Hypothalamus (tissue), 51 donors: ENCODE measurements at places on chromosomes 3 and 15.

- no peak for DNase-seq
These were observed 1.8 kb upstream of the CSPG5 start for GRCh38 chr3:47580481-47580880.

- DNase-seq, result peak; percentile 63
These were observed 843 bp downstream of the GLCE start for GRCh38 chr15:69161079-69161877.

- no peak for DNase-seq
These were observed 62.9 kb upstream of the GCNT3 start for GRCh38 chr15:59548501-59549226.

DNA sequence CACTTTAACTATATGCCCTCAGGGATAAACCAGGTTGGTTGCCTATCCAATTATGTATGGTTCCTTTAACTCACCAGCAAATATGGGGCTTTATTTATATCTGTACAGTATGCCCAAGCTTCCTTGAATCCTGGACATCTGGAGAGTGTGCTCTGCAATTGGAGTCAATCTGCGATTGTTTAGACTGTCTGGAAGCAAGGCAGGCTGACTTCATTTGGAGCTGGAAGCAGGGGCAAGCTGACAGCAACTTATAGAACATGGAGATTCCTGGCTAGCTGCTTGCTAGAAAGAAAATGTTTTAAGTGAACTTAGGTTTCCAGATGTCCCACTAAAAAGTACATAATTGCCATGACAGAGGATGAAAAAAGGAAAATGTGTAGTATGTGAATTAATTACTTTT is 63.7 kb upstream of the TPRG1 start:
- DNase-seq, result no peak

- no peak for DNase-seq
These were observed 29.8 kb downstream of the DUOX2 start for GRCh38 chr15:45084163-45084562.

DNA sequence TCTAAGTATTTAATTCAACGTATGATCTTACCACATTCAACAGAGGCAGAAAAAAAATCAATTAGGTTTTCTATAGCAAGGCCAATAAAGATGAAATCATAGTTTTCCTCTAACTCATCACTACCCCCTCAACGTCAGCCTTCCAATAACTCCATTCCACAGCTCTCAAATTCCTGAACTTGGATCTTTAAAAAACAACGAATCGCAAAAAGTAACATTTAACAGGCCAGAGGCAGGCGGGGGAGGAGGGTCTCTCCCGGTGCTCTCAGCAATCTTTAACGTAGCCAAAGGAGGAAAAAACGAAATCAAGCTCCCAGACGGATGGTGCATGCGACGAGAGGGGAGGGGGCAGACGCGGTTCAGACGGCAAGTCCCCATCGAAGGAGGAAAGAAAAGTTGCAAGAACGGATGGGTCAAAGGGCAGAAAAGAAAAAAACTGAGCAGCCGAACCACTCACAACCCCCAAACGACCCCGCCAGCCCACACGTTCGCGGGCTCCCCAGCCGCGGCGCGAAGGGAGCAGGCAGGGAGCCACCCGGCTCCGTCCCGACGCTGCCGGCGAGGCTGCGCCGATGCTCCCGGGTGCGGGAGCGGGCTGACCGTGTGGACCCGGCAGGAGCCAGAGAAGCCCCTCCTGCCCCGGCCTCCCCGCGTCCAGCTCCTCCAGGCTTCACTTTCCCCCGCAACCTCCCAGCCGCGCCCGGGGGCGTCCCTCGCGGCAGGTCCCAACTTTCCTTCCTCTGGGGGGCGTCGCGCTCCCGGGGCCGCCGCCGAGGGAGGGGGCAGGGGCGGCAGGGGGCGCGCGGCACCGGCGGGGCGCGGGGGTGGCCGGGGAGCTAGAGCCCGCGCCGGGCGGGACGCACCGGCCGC is 703 bp downstream of the PEAK1 start:
- no peak for DNase-seq

GRCh38 chr3:170642882-170643601 is 57.2 kb upstream of the SLC7A14 start:
- peak; percentile 53 for DNase-seq

- DNase-seq, result no peak
These were observed 4.1 kb downstream of the PPM1M start for GRCh38 chr3:52249683-52250082.

- no peak for DNase-seq
These were observed 284.8 kb upstream of the CTNNB1 start for GRCh38 chr3:40914475-40914874.

- no peak for DNase-seq
These were observed 243.5 kb upstream of the SLCO3A1 start for GRCh38 chr15:91609966-91610365.

DNA sequence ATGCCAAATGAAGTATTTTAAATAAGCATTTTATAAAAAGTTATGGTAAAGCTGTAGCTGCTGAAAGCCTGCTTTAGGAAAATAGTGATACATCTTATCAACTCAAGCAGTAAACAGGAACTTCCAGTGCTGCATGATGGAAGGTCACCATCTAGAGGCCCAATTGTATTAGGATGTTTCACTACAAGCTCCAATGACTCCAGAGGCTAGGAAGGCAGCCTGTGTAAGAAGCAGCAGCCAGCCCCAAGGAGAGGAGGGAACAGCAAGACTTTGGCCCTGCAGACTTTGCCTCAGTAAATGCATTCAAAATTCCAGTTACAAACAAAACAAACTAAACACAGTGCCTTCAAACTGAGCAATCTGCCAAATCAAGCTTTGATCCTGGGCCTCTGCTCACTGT is 32.1 kb downstream of the ILDR1 start:
- no peak for DNase-seq

DNA sequence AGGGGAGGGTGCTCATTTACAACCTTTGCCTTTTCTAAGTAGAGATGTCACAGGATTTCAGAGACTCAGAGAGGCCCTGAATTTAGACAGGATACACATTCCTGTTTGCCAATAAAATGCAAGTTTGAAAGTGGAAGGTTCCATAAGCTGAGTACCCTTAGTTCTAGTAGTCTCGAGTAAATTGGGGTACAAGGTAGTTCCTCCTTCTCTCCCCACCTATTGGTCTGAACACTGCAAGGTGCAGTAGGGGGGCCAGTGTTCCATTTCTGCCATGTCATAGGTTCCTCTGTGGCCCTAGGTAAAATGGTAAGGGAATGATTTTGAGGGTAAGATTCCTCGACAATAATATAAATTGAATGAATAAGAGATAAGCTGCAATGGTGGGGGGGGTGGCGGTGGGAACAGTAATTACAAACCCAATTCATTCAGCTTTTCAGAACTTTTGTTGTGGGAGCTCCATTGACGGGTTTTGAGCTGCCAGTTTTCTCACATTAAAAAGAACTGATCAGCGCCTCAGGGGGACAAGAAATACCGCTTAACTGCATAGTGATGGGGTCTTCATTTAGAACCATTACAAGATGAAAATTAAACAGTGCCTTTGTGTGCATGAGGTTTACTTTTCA is 5.9 kb downstream of the SOX2 start:
- no peak for DNase-seq

- no peak for DNase-seq
These were observed 269.0 kb downstream of the ABHD5 start for GRCh38 chr3:43959498-43960447.

GRCh38 chr3:133573054-133573628 is 345 bp upstream of the CDV3 start:
- DNase-seq, result no peak

DNA sequence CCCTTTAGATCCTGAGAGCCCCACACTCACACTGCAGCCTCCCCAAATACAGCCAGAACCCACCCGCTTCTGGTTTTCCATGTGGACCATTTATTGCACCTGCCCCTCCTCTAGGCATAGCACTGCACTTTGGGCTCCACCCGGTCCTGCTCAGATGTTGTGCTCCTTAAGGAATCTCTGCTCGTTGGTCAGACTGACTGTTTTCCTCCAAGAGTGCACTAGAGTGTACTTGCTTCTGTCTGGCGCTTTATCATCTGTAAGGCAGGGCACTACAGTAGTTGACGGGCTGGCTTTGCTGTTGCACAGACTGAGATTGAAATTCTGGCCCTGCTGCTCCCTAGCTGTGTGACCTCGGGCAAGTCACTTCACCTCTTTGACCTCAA is 124.1 kb downstream of the CACNA1D start:
- no peak for DNase-seq

DNA sequence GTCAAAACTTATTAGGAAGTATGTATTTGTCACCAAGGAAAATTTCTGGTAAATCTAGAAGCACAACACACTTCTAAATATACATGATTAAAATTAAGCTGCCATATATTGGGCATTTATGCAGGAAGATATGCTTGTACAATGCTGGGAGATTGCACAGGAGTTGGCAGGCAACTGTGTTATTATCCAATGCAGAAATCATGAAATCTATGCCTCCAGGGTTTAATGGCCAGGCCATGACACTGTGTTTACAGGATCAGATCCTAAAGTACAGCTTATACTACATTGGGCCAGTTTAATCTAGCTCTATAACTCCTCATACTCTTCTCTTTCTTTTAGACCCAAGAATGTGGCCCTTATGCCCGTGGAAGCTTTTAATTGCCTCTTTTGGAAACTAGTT is 391.4 kb upstream of the DPH6 start:
- DNase-seq, result no peak

DNA sequence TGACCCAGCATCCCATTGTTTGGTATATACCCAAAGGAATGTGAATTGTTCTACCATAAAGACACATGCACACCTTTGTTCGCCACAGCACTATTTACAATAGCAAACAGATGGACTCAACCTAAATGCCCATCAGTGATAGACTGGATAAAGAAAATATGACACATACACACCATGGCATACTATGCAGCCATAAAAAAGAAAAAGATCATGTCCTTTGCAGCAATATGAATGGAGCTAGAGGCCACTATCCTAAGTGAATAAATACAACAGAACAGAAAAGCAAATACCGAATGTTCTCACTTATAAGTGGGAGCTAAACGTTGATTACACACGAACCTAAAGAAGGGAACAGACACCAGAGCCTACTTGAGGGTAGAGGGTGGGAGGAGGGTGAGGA is 11.4 kb upstream of the USF3 start:
- no peak for DNase-seq

- DNase-seq, result no peak
These were observed 2.7 kb upstream of the CDC25A start for GRCh38 chr3:48190911-48191310.

DNA sequence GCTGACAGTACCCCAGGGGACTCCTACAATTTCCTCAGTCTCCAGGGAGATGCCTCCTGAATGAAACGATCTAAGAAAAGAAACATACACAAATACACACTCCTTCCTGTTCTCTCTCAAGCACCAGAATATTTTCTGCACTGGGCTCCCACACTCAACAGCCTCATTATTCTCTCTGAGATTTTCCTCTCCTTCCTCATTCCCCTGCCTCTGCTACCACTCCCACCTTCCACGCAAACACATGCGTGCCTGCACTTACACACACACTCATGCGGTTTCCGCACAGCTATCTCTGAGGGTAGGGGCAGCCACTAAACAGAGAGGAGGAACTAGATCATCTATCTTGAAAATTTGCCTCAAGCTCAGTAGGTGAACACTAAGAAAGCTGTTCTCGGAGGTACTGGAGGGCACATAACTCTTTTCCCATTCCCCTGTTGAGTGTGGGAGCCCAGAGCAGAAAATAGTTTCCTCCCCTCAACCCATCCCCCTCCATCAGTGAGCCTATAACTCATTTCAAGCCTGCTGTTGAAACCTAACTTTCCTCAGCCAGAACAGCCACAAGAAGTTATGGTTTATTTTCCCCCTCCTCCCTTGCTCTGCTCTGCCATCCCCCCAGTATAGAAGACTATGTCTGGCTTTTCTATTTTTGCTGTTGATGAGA is 30.5 kb upstream of the TIPARP start:
- no peak for DNase-seq

DNA sequence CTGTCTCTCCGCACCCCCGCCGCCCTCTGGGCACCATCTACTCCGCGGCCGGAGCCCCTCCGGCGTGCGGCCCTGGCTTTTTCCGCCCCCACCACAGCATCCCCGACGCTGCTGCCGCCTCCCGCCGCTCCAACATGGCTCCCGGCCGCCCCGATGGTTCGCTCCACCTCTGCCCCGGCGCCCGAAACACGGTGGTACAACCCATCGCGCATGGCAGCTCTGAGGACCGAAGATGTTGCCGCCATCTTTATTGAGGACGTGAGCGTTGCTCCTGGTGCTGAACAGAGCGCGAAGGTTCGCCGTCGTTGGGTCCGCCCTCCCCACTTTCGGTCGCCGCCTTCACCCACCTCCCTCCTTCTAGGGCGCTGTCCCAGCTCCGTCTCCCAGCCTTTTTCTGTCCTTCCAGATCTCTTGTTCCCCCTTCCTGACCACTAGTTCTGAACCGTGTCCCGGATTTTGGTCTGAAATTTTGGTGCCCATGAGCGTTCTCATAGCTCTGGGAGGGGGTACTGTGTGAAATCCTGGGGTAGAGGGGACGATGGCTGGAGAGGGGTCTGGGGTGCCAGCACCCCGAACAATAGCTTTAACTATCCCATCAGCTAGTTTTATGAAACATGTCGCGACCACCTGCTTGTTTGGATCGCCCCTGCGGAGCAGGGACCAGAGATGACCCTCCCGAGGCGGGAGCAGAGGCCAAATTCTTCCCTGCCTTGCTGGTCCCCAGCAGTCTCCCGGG is at the start of gene CELSR3:
CELSR3 (minus strand) TSS at position 134 of the 736 bp plus-strand sequence. CDS start 252 bp downstream, outside the sequence.
- DNase-seq, result peak; percentile 74
